ENCODE measurements at places on chromosomes 5 and 9.

GRCh38 chr5:103572454-103572853 is 9.9 kb upstream of the NUDT12 start:
- DNase-seq, result no peak

- no peak for DNase-seq
These were observed 111.5 kb upstream of the FSTL4 start for GRCh38 chr5:133723651-133724366.

GRCh38 chr5:67142816-67143215 is 53.8 kb downstream of the CD180 start:
- DNase-seq, result no peak

- no peak for DNase-seq
These were observed 285.3 kb upstream of the DMRT1 start for GRCh38 chr9:556199-556598.

- no peak for DNase-seq
These were observed 101.4 kb upstream of the SLC1A3 start for GRCh38 chr5:36505021-36505420.

DNA sequence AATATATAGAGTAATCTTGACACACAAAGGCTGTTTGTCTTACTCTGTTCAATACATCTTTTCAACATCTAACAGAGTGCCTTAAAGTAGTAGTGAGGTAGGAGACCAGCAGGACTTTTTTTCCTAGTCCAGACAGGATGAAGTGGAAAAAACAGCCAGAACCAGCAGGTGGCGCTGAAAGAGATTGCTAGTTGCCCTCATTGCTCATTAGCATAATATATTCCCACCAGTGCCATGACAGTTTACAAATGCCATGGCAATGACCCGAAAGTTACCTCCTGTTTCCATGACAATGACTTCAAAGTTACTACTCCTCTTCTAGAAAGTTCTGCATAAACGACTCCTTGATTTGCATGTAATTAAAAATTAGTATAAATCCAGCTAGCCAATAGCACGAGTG is 387.4 kb downstream of the ACTL7B start:
- peak; percentile 49 for DNase-seq

- DNase-seq, result no peak
These were observed 480.5 kb downstream of the KDM4C start for GRCh38 chr9:7238247-7238637.

- DNase-seq, result peak; percentile 69
These were observed 167.1 kb upstream of the PAPPA start for GRCh38 chr9:115986508-115986907.

GRCh38 chr9:92631452-92632343 is 38.2 kb downstream of the IPPK start:
- no peak for DNase-seq

GRCh38 chr5:123651234-123651633 is 139.3 kb downstream of the CSNK1G3 start:
- no peak for DNase-seq

- no peak for DNase-seq
These were observed 1.9 kb downstream of the PCA3 start for GRCh38 chr9:76766126-76766525.

DNA sequence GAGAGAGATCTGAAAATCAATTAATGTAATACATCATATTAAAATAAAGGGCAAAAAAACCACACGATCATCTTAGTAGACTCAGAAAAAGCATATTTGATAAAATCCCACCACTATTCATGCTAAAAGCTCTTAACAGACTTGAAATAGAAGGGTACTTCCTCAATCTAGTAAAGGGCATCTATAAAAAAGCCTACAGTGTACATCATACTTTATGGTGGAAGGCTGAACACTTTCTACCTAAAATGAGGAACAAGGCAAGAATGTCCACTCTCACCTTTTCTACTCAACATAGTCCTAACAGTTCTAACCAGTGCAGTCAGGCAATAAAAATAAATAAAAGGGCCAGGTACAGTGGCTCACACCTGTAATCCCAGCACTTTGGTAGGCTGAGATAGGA is 38.9 kb downstream of the POLK start:
- DNase-seq, result no peak

DNA sequence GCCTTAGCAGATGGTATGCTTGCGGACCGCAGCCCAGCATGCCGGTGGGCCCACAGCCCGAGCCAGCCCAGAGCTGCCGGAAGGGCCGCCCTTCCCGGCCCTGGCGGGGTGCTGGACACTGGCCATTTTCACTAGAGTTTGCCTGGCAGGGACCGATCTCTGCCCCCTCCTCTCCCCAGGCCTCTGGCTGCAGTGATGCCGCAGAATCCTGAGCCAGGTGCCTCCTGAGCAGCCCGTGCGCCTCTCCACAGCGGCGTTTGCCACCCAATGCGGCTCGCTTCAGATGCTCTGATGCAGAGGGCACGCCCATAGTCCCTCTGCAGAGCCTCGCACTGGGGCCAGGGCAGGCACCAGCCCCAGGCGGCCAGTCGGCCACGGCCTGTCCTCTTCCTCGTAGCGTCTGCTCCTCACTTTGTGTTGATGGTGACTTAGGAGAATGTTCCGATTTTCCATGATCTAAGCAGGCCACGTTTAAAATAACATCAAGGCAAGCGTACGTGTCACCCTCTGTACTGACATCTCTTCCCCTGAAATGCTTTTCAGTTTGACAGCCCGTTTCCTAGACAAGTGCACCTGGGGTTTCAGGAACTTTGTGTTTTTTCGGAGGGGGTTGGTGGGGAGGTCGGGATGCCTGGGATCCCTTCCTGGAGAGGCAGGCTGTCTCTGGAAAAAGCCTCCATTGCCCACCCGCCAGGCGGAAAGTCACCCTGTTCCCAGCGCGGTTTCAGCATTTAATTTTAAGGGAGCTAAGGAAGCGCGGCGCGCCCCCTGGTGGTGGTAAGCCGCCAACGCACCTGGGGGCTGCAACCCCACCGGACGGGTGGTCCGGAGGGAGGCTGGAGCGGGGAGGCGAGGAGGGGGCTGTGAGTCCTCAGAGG is 29.8 kb upstream of the HMCN2 start:
- DNase-seq, result peak; percentile 43

DNA sequence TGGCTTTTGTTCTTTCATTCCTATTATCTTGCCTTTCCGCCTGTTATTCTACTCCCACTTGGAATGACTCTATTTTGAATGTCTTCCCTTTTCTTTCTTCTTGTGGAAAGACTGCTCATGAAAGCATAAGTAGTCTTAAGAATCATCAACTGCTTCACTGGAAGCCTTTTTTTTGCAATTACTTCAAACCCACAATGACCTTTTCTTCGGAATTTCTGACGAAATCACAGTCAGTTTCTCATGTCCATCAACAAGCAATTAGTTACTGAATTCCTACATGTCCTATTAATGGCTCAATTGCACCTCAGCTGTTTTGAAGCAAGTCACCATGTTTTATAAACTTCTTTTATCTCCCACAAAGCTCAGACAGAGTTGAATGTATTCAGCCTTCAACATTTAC is 196.2 kb downstream of the TARS1 start:
- DNase-seq, result no peak

DNA sequence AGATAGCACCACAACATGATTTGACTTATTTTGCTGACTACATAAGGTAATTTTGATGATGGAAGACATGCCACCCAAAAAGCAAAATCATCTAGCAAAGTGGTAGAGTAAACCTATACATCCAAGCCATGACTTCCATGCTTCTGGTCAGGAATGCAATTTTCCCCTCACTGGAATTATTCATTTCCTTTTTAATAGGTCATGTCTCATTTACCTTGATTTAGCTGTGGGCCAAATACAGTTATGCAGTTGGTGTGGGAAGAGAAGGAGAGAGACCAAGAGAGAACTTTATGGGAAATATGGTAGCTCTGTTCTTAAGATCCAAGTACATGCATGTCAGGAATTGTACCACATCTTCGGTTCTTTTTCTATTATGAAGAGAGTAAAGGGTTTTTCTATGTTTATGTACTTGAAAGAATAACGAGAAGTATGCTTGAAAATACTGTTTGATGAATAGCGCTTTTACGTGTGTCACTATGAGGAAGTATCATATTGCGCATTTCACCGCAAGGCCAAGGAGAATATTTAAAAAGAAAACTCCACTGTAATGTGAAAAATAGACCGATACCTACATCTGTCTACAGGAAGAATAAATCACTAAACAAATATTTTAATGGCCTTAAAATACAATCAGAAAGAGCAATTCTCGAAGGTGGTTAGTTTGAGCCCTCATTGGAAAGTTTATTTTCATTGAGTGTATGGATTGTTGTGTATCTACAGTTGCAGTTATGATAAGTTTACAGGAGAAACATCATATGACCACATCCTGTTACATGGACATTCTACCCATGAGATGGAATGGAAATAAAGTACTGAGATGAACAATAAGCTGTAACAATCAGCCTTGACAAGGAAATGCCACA is 134.0 kb downstream of the FOXD1 start:
- no peak for DNase-seq

DNA sequence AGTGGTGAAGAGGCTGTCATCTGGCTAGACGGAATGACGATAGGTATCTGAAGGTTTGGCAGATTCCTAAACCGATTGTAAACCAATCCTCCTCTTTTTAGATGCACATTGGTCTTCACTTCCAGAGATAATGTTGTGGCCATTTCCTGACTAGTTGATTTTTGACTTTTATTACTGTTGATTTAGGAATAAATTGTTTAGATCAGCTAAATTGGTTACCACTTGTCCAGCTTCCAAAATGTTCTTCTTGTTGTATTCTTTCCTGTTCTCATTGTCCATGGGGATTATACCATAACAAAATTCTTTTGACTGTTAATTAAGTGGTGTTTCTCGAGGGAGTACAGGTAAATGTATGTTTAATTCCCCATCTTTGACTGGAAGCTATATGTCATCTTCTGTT is 119.7 kb downstream of the MACROH2A1 start:
- DNase-seq, result no peak

GRCh38 chr5:135295852-135296251 is 103.2 kb downstream of the MACROH2A1 start:
- peak; percentile 63 for DNase-seq

DNA sequence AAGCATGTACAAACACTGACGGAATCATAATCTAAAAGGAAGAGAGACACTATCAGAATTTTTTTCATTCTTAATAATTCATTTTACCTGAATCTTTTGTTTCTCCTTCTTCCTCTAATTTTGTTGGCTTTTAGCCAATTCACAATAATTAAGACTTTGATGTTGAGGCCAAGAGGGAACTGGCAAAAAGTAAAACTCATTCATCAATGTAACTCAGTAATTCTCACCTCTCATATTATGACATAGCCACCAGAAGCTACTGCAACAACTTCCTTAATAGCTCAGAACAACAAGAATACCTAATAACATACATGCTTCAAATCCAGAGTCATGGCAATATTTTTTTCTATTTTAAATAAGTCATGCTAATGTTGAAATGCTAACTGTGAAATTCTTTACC is 64.5 kb downstream of the MCTP1 start:
- no peak for DNase-seq

GRCh38 chr9:123408313-123409262 is 52.6 kb downstream of the CRB2 start:
- no peak for DNase-seq

GRCh38 chr9:21314152-21314551 is 9.0 kb upstream of the IFNA5 start:
- DNase-seq, result no peak

DNA sequence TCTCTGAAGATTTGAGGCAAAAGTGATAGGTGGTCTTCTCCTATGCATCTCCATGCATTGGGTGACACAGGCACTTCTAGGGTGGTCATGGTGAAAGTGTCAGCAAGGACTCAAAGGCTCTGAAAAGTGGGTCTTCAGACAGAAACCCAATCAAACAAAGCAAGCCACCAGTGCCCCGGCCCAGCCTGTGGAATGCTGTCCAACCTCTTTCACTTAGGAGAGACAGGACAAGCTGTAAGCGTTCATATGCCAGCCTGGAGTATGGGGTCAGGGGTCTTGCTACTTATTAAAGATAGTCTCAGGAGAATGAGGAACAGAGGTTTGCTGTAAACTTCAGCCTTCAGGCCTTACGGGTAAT is 324.5 kb downstream of the GADD45G start:
- DNase-seq, result no peak

DNA sequence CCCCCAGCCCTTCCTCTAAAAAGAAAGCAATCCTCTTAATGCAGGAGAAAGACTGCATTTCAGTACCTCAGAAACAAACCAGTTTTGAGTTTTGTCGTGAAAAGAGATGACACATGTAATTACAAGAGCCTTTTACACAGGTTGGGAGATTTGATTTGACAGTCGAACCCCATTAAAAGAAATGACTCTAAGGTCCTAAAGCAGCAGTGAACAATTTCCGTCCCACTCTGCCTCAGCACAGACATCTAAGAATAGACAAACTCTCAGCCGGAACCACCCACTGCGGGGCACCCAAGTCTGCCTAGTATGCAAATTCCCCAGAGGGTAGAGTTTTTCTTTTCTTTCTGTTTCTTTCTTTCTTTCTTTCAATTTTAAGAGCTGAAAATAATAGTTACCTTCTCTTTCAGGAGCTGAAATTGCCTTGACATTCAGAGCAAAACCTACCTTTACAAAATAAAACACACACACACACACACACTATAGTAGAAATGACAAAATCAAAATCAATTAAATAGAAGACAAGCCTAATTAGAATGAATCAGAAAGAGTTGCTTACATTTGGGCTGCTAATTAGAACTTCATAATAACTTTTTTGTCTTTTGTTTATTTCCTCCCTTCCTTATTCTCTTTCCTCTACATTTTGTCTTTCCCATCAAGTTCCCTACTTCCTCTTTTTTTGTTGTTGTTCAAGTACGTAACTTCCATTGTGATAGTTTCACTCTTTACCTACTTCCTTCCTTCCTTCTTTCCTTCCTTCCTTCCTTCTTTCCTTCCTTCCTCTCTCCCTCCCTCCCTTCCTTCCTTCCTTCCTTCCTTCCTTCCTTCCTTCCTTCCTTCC is 65.1 kb downstream of the BASP1 start:
- DNase-seq, result no peak

Data from iris pigment epithelial cell (primary cell).